Inflammatory macrophage (primary cell): ENCODE measurements at places on chromosomes 16 and 17.

DNA sequence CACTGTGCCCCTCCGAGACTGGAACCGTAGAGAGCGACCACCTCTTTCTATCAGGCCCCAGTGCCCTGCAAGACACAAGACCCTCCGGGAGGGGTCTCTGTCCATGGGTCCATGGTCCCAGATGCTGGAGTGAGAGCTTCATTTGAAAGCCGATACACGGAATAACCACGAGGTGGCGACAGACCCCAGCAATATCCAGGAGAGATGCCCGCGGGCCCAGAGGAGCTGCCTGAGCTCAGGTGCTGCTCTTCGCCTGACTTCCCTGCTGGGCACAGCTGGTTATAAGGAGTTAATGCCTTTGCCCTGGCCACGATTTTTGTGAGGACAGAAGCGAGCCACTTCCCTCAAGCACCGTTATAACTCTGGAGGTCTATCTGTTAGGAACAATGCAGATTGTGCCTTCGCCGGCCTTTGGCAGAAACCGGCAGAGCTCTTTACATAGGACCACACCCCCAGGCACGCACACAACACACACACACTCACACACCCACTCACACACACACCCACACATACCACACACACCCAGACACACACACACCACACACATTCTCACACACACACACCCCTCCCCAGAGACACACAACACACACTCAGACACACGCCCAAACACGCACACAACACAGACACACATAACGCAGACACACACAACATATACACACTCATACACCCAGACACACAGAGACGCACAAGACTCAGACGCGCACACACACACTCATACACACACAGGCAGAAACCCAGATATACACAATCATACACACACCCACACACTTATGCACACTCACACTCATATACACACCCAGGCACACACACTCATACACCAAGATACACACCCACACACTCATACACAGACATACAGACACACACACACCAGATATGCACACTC lies 436.4 kb downstream of the SOX9 start:
- DNase-seq: peak; percentile 28

DNA sequence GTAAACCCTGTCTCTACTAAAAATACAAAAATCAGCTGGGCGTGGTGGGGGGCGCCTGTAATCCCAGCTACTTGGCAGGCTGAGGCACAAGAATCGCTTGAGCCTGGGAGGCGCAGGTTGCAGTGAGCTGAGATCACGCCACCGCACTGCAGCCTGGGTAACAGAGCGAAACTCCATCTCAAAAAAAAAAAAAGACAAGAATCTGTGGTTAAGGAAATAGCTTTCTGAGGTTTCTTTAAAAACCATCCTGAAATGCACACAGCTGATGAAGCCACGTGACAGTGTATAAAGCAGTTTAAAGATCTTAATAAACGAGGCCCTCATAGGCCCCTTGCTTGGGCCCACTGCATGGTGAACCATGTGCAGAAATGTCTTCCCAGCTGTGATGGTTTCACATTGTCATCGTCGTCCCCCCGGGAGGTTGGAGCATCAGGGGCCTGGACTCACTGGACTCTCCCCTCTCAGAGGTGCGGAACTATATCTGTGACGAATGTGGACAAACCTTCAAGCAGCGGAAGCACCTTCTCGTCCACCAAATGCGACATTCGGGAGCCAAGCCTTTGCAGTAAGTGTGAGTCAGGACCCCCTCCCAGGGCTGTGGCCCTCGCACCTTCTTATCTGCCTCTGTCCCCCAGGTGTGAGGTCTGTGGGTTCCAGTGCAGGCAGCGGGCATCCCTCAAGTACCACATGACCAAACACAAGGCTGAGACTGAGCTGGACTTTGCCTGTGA lies 16.2 kb downstream of the ZNF276 start:
- no peak for DNase-seq

DNA sequence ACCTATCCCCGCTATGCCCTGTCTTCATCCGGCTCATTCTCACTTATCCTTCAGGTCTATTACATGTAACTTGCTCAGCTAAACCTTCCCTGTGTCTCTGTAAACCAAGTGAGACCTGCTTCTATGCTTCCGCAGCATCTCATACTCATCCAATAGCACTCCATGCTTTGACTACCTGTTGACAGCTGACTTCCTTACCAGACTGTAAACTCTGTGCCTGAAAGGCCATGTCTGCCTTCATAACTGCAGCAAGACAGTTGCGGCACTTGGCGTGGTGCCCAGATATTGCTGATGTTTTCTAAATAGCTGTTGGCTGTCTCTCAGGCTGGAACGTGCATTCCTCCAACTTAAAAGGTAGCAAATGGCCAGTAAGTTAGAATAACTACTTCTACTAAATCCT lies 1.8 kb upstream of the OR1E1 start:
- DNase-seq: no peak

DNA sequence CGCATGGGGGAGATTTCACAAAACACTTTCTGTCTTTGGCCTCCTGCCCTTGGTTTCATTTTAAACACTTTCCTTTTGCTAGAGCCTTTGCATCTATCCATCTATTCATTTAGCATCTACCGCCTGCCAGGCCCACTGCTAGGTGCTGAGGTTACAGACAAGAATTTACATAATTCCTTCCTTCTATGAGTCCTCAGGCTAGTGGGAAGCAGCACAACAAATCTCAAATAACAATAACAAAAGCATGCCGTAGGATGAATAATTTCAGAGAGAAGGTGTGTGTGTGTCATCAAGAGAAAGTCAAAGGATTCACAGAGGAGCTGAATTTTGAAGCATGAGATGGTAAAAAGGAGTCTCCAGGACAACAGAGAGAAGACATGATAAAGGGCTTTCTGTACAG lies 6.1 kb upstream of the SLC46A1 start:
- DNase-seq: no peak

- DNase-seq: peak; percentile 50
Observed at GRCh38 chr17:1485423-1486376, 6.8 kb downstream of the MYO1C start.

- no peak for DNase-seq
Observed at GRCh38 chr16:51816929-51817328, 665.9 kb upstream of the SALL1 start.

DNA sequence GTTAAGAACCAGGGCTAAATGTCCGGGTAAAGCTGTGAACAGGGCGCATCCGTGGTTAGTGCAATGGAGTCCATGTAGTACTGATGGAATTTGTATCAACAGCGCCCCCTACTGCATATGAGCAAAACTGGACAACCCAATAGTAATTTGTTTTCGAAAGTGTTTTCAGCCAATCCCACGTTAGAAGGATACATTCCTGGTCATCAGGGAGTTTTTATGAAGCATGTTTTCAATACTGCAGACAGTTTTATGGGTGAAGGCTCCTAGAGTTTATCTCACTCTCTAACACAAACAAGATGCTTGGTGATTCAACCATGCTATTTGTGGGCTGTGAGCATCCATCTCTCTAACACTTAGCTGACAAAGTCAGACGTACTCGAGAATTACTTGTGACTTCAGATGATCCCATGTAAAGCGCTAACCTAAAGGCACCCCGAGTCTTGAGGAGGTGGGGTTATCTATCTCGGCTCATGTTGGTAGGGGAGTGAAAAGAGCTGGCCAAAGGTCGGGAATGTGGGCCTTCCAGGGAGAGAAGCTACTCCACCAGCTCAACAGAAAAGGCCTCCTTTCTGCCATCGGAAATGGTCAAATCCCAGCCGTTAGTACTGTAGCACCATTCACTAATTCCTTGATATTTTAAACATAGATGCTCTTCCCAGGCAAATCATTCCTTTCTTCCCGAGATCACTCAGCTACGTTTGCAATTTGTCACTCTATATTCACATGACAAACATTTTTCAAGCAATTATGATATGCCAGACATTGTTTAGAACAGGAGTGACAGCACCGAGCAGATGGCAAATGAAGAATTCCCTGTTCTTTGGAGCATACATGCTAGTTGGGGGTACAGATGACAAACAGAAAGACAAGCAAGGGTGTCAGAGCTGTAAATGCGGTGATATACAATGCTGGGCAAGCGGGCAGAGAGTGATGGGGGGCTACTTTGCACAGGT lies 46.9 kb upstream of the HNF1B start:
- DNase-seq: peak; percentile 44

DNA sequence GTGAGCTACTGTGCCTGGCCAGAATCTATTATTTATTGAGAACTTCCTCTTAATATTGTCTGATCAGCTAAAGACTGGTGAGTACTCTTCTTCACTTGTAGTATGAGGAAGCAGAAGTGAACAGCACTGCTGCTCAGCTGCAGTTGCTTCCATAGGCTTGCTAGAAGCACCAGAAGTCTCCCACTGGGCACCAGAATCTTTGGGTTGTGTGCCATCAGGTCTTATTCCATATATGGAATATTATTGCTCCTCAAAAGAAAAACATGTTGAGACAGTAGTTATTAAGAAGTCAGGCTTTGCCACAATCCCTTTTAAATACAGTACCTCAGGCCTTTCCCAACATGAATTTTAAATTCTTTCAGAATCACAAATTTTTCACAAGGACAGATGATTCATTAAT lies 17.2 kb downstream of the SNTB2 start:
- peak; percentile 65 for DNase-seq

DNA sequence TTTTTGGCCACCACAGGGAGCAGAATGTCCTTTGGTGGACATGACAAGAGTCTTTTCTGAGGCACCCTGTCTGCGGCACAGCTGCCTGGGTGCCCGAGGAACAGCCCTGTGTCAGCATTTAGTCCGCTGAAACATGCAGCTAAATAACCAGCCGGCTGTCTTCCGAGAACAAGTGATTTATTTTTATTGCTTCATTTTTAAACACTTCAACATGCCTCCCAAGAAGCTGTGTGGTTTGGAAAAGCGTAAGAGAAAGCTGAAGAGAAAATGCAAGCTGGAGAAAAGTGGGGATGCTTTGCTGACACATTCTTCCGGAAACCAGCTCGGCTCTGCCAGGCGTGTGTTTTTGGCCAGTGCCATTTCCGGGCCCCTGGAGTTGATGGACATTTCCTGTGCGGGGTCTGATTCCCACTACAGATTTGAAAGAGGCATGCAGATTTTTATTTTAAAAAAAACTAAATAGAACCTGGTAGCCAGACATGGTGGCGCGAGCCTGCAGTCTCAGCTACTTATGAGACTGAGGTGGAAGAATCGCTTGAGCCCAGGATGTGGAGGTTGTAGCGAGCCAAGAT lies 94.7 kb downstream of the SEC14L1 start:
- DNase-seq: peak; percentile 29

DNA sequence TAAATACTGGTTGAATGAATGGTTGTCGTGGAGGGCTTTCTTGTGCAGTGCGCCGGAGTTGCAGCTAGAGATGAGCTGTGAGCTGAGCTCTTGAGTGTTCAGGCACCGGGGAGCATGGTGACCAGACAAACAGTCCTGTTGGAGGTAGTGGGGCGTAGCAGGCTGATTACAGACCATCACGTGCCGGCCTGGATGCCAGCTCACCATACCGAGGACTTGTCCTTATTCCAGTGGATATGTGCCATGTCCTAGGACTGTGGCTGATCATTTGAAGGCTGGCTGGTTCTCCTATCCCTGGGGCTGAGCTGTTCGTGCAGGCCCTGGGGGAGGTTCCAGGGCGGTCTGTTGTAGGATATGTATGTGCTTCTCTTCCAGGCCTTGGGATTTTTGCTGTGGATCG lies 60.0 kb downstream of the ABCC1 start:
- DNase-seq: no peak

- no peak for DNase-seq
Observed at GRCh38 chr16:27676839-27677238, 126.9 kb downstream of the KATNIP start.

DNA sequence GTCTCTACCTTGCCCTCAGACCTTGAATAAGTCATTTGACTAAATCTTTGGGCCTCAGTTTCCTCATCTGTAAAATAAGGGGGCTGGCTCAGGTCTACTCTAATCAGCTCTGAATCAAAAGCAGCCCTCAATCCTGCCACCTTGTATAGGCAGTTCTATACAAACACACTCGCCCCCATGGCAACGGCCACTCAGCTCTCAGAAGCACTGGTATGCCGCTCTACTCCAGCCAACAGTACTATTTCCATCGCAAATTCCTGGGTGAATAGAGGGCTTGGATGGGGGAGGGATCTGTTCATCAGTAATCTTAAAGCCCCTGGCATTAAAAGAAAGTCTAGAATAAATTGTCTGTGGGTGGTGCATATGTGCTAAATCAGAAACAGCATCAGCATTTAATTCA lies 21.2 kb upstream of the TAOK1 start:
- DNase-seq: no peak

DNA sequence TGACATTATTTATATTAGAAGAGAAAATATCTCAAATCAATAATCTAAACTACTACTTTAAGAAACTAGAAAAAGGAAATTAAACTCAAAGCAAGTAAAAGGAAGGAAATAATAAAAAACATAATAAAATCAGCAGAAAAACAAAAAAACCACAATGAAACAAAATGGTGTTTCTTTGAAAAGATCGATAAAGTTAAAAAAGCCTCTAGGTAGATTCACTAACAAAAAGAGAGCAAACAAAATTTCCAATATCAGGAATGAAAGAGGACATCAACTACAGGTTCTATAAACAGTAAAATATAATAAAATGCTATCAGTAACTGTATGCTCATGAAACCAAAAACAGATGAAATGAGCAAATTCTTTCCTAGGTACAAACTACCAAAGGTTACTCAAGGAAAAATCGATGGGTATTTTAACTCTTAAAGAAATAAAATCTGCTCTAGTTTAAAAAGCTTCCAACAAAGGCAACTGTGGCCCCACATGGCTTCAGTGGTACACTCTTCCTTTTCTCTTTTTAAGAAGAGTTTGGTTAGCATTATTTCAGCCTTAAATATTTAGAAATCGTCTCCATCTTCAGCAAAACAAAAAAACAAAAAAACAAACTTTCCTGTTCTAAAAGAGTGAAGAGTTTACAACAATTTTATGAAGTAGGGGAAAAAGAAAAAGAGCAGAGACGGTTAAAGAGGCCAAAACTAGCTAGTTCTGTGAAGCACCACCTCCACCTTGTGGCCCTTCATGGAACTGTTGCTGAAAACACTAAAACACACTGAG lies 102.2 kb downstream of the TRIM37 start:
- DNase-seq: peak; percentile 78

DNA sequence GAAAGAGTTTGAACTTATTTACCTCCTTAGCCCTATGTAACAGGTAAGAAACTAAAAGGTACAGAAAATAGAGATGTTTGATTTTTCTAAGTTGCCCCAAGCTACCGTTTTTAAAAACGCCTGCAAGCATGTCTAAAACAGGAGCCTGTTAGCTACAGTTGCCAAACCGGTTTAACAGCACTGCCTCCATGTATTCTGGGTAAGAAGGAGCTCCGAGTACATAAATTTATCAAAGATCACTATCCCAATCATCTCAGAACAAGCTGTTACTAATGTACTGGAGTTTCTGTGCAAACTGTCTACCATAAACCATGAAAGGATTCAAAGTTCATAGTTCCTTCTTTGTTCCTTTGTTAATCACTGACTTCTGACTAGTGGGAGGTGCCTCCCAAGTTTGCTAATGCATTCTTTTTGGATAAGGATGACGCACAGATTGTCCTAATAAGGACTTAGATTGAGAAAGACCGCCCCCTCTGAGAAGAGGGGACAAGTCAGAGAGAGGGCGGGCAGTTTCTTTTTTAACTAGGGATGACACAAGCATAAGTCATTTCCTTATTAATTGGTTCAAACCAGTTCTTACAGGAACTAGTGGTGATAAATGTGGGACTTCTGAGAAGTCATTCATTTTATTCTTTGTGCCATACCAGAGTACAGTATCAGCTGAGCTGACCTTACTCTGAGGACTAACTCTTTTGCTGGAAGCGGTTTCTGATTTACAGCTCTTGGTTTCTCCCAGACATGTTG lies 55.3 kb downstream of the TUBD1 start:
- DNase-seq: peak; percentile 98
